ENCODE measurements at places on chromosomes 1 and 21.

DNA sequence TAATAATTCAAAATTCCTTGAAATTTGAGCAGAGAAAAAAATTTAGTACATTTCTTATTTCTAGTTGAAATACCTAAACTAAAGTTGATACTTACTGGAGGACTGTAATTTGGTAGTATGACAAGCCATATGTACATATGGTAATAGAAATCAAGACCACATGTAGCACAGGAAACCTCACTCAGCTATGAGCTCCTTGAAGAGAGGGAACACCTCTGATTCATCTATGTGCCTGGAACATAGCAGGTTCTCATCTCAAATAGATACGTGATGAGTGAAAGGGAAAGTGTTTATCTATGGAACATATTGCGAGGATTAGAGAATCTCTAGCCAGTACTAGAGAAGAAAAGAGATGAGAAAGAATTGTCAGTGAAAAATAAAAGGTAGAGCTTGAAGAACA, 47.9 kb upstream of the GNG4 start:
- DNase-seq: no peak

DNA sequence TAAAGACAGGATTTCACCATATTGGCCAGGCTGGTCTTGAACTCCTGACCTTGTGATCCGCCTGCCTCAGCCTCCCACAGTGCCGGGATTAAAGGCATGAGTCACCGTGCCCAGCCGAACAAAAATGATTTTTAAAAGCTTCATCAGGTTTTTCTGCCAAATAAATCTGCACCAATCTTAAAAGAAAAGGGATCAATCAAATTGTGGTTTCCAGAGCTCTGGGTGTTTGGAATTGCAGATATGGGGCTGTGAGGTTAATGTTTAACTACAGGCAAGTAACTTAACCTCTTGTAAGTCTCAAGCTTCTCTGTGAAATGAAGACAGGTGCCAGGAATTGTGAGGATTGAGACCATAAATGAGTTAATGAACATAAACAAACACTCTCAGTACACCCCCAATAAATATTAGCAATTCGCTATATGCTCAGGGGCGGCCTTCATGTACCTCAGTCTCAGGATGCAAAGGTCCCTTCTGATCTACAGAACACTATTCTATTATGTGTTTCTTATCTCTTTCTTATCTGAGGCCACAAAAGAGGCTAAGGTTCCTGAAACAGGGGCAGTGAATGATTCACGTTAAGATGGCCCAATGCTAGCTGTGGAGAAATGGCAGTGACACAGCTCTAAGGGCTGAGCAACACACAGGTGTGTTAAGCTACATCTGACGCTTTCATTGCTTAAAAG, 7.1 kb upstream of the GNPAT start:
- DNase-seq: no peak

DNA sequence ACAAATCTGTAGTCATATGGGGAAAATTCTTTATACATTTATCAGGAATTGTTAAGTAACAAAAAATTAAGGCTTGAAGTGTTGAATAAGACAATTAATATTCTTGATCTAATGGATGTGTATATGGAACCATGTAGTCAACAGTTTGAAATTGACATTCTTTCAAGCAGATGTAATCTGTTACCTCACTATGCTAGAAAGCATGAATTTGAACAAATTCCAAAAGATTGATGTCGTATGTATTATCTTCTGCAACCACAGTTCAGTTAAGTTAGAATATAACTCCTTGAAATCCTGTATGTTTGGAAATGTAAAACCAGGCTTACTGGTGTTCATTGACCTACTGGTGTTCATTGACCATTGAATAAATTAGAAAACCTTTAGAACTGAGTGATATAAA, 16.1 kb downstream of the CCDC18 start:
- no peak for DNase-seq

DNA sequence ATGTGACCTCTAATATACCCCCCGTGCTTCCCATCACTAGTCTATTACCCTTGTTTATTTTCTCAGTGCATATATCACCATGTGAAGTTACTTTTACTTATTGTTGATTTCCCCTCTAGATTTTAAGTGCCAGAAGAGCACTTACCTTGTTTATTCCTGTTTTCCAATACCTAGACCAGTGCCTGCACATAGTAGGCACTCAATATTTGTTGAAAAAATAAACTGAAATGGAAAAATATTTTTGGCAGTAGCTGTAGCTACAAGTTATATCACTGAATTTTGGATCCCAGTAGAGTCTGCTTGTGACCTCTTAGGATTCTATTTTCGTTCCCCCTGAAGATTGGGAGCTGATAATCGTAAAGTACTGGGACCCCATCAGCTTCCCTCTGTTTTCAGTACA, 32.0 kb upstream of the FOXE3 start:
- no peak for DNase-seq

GRCh38 chr1:30507016-30507312, 216.4 kb downstream of the MATN1 start:
- no peak for DNase-seq

GRCh38 chr1:65949230-65949626, 156.5 kb downstream of the PDE4B start:
- DNase-seq: no peak

- no peak for DNase-seq
Observed at GRCh38 chr1:184791550-184791900, 36.9 kb upstream of the EDEM3 start.

- no peak for DNase-seq
Observed at GRCh38 chr21:42147386-42148020, 71.4 kb upstream of the ABCG1 start.

DNA sequence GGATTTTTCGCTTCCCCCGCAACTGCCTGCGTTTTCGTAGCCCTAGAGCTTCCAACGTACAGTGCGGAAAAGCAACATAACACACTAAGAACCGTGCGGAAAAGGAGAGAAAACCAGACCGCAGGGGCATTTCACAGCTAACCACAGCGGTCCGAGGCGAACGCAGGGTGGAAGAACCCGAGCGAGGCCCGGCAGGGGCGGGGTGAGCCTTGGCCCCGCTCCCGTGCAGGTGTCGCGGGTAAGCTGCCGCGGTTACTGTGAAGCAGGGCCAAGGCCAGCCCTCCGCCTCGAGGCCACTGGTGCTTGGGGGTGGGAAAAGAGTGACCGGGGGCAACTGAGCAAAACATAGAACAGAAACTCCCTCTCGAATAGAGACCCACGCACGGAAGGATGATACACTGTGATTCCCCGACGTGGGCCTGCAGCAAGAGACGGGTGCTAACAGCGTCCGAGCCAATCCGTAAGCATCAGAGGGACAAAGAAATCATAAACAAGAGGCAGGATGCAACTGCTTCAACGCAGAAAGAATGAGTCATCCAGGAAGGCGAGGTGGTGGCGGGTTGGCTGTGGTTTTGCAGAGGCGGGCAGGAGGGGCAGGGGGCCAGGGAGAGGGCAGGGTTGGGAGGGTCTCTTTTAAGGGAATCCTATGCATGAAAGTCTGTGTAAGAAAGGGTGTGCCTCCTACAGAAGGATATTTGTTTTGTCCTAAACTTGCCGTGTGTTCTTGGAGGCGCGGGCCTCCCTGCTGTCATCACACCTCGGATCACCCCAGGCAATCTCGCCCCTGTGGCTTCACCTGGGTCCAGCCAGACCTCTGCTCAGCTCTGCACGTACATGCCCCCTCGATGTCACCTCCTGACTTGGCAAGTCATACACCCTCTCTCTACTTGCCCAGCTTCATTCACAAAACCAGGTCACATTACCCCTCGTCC, 7.3 kb downstream of the GNG4 start:
- peak; percentile 43 for DNase-seq

DNA sequence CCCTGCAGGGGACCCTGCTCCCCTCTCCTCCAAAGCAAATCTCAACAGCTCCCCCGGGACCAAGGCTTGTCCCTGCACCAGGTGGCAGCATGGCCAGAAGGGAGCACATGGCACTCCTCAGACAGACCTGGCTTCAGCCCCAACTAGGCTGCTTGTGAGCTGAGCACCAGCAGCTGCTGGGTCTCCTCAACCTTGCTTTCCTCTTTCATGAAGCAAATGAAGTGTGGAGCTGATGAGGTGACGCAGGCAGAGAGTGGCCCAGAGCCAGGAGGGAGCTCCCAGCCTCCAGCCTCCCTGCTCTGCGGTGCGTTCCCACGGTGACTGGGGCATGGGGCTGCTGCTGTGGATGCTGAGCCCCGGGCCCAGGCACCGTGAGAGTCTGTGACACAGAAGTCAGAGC, 34.0 kb downstream of the MEGF6 start:
- no peak for DNase-seq

- no peak for DNase-seq
Observed at GRCh38 chr1:196091397-196092135, 516.7 kb downstream of the KCNT2 start.

DNA sequence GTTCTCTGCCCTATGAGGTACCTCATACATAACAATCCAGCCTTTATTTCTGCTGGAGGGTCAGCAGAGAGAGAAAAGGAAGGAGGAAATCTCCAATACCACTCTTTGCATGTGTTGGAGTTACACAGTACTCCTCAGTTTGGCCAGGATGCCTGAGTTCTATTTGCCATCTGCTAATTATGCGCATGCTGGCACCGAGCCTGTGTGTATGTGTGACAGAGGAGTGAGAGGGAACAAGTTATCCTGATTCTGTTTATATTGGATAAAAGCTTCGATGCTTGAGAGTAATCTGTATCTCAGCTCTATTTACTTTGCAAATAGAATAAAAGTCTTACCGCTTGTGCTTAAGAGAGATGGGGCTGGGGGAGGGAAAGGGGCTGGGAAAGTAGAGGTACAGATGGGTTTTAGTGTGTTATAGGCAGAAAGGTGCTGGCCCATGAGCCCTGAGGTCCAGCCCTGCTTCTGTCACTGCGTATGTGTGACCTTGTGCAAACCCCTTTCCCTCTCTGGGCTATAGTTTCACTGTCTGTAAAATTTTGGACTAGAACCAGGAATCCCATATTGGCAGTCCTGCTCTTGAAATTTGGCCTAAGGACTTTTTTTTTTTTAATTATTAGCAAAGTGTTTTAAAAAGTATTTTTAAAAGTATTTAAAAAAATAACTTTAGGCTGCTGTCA, 54.5 kb upstream of the PLXNA2 start:
- DNase-seq: no peak

DNA sequence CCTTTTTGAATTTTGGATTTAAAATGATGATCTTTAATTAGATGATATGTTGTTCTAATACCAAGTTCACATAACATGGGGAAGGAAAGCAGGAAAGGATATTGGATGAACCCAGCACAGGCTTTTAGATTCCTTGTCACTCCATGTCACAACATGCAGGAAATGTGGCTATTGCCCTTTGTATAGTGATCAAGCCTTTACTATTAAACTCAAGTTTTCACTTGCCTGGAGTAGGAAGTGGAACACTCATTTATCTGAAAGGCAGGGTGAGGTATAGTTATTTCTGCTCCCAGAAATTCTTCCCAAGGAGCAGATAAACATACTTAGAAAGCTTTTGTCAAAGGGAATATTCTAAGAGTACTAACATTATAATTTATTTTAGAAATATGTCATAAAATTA, 37.2 kb upstream of the BCAS2 start:
- no peak for DNase-seq

DNA sequence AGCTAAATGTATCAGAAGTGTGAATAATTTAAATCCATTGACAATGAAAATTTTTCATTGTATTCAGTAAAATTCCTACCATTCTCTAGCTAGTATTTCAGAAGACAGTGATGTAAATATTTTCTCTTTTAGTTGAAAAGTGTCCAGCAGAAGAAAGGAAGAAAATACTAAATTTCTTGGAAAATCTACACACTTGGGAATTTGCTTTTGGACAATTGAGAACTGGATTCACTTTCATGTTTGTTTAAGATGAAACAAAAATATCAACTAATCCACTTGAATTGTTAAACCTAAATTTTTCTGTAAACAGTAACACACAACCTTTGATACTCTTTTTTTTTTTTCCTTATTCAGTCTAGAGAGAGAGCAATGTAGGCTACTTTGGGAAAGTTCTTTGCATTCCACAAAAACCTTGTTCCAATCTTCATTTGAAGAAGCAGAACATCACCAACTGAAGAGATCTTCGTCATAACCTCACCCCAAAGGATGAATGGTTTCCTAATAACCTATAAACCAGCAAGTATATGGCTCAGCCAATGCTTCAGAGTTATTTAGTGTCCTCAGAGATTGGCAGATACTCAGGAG, 155.1 kb upstream of the GORAB start:
- no peak for DNase-seq
